Activated CD4-positive, alpha-beta T cell treated with anti-CD3 and anti-CD28 coated beads, Interleukin-2, amount 50 U/mL, for 1 hour (primary cell): ENCODE measurements at places on chromosomes 1 and 21.

- no peak for DNase-seq
Observed at GRCh38 chr21:28687586-28687985, 305.1 kb downstream of the LTN1 start.

DNA sequence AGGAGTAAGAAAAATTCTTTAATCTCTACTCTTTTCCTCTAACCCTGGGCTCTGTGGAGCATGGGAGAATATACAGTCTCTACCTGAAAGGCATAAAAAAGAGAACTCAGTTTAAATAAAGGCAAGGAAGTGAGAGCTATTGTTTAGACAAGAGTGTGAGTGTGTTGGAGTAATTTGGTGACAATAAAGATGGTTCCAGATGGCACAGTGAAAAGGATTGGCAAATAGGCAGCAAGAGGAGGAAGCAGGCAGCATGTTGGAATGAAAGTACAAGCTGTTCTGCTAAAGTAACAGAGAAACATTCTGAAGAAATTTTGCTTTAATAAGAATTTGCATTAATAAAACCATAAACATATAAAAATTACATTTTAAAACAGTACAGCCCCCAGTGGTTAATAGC is 163.4 kb downstream of the DNM3 start:
- DNase-seq, result no peak

- no peak for DNase-seq
Observed at GRCh38 chr1:172971241-172971640, 79.5 kb downstream of the TNFSF18 start.

DNA sequence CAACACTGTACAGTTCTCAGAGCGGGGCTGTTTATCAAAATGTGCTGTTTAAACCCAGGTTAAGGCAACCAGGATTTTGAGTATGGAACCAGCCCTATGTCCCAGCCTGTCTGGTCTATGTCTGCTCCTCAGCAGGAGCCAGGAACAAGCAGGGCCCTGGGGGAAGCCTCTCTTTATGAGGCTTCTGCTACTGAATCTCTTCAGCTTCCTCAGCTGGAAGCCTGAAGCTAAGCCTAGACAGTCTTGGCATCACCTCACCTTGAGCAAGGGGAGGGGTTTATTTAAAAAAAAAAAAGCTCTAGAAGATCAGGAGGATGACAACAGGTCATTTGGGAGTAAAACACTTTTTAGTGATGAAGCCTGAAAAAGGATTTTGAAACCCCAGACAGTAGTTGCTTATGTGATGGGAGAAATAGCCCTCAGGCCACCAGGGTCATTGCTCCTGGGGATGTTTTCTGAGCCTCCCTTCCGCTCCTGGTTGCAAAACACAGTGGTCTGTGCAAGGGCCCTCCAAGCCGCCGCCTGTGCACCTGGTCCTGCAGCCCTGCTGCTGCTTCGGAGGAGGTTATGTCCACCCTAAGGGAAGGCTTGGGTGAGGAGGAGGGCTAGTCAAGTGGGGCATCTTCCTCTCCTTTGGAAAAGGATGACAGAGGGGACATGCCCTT is 21.8 kb upstream of the GRHL3 start:
- DNase-seq, result no peak

DNA sequence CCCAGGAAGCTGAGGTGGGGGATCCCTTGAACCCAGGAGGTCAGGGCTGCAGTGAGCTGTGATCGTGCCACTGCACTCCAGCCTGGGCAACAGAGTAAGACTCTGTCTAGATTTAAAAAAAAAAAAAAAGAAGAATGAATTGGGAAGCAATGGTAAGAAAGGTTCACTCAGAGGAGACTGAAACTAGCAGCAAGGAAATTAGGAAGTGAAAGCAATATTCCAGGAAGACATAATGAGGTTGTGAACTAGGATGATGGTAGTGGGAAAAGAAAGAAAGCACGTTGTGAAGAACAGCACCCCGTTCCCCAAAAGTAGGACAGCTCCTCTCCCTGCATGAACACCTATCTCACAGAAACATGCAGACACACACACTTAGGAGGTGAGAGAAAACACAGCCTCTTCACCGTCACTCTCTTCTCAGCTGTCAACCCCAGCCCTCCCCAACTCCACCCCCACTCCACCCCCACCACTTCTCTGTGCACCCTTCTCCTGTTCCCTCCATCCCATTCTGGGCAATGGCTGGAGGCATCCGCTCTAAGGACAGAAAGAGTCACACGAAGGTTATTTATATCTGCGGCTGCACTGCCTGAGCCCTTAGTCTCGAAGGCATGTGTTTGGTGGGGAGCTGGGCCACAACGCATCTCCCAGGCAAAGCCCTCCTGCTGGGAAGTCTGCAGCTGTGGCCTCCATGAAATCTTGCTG is 101.8 kb upstream of the LPGAT1 start:
- DNase-seq, result no peak

- no peak for DNase-seq
Observed at GRCh38 chr21:39136711-39137110, 46.5 kb downstream of the PSMG1 start.

GRCh38 chr1:115641762-115642167 is at the start of gene VANGL1:
TSS of gene VANGL1 (plus strand) at chr1:115641970. CDS start at chr1:115651414, 9,444 bp downstream.
- DNase-seq, result peak; percentile 15

- DNase-seq, result no peak
Observed at GRCh38 chr1:156417401-156418020, 48.5 kb downstream of the RHBG start.

GRCh38 chr21:41961753-41962152 is 7.9 kb upstream of the C2CD2 start:
- DNase-seq, result no peak

DNA sequence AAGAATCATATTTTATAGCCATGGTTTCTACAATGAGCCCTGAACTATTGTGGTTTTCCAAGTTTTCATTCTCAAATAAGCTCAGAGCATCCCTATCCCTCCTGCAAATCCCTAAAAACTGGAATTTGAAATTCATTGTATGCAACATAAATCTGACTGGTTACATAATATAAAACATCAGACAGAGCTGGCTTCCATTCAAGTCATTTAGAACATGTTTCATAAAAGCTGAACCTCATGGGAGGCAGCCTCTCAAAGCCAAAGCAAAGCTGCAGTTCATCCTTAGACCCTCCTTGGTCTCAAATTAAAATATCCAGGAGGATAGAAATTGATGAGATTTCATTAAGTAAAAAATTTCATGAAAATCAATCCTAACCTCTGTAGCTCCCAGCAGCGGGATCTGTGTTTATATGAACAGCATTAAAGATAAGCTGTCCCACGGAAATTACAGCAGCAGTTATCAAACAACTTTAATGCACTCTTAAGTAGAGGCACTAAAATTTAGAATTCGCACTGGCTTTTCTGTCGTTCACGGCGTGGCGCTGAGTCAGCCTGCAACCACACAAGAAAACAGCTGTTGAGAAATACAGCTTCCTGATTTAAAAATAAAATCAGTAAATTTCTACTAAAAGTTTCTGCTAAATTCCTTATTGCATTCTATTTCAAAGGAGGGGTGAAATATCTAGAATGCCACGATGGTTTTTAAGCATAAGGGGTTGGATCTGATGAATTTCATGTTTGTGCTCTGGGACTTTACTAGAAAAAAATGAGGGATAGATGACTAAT is 99.9 kb upstream of the TIAM1 start:
- DNase-seq, result no peak

DNA sequence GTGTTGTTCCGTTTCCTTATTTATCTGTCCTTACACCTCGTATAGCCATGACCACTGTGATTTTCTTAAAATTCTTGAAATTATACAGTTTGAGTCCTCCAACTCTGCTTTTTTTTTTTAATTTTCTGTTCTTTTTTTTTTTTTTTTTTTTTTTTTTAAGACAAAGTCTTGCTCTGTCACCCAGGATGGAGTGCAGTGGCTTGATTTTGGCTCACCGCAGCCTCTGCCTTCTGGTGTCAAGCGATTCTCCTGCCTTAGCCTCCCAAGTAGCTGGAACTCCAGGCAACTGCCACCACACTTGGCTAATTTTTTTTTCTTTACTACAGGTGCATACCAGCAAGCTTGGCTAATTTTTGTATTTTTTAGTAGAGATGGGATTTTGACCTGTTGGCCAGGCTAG is 48.9 kb downstream of the DIP2A start:
- no peak for DNase-seq

DNA sequence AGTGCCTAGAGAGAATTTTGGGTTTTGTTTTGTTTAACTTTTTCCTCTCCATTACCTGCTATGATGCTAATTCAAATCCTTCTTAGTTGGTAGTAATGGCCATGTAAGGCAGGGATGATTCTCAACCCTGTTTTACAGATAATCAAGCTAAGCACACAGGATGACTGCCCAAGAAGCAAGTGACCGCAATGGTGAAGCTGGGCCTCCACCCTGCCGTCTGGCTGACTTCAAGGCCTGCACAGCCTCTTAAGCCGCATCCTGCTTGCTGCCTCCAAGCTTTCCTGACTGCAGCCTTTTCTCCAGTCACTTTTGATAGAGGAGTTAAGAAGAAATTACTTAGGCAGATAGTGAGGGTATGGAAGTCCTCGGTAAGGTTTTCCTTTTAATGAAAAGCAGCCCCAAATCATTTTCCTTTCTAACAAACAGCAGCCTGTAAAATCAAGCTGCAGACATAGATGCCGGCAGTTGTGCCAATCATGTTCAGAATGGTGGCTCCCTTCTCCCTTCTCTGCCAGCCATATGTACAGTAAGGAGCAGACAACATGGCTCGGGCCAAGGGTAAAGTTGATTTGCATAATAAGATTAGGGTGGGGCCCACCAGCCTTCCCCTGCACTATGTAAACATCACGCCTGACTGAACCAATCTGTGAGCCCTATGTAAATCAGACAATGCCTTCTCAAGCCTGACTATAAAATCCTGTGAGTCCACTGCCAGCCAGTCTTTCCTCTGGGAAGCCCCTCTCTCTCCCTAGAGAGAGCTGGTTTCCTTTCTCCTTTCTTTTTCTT is 8.8 kb upstream of the CTBS start:
- DNase-seq, result no peak

- peak; percentile 45 for DNase-seq
Observed at GRCh38 chr1:172429331-172430127, 9.0 kb downstream of the C1orf105 start.

GRCh38 chr1:94746635-94747525 is 73.3 kb upstream of the SLC44A3 start:
- DNase-seq, result no peak

GRCh38 chr1:46277658-46278373 is 25.6 kb downstream of the LRRC41 start:
- no peak for DNase-seq
